ENCODE measurements at places on chromosomes 6 and 20.

DNA sequence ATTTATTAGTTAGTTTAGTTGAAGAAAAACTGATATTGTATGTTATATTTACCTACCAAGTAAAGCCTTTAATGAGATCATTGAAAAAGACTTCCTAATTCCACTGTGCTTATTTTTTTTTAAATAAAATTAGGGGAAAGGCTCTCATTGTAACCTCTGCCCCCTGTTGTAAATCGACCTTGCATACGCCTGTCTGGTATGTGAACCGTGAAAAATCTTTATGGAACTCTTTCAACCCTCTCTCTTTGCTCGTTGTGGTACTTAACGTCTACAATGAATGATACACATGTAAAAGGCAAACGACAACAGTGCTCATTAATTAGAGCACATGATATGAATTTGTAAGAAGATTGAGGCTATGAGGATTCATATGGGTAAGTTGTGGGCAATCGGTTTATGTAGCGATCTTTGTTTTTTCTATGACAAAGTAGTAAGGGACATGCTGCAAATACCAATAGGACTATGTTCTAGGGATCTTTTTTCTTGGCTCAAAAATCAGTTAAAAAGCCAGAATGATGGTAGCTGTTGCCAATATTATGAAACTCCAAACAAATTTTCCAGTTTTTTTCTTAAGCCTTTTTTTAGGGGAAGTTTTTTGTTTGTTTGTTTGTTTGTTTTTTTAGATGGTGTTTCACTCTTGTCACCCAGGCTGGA, 119.0 kb upstream of the MCHR2 start:
- DNase-seq = no peak

DNA sequence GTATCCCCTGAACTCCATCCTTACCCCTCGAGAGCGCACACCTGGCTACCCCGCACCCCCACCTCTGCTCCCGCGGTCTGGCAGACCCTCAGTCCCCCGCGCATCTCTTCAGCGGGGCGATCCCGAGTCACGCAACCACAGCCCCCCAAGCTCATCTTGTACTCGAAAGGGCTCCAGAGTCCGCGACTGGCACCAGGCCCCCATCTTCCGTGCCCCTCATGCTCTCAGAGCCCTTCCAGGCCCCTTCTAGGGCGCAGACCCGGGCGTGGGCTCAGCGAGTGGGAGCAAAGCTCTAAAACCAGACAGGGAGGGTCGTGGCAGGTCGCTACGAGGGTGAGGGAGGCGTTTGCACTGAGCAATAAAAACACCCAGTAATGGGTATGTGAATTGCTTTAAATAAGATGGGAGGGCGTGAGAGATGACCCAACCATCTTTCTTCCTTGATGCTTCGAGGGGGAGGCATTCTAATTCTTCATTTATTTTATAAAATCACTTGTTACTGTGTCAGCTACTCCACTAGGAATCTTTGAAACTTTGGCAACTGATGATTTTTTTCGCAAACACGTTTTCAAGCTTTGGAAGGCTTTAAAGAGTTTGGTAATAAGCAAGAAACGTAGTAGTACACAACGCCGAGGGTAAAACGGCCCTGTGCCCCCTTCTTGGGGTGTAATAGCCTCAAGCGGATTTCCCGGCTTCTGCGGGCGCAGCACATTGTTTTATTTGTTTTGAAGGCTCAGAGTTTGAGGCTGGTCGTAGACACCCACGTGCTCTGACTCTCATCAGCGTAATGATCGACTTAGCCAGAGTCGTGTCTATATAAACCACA, 42.6 kb upstream of the SUPT3H start:
- peak; percentile 73 for DNase-seq

GRCh38 chr6:112980676-112981075, 633.5 kb downstream of the RFPL4B start:
- DNase-seq = no peak

DNA sequence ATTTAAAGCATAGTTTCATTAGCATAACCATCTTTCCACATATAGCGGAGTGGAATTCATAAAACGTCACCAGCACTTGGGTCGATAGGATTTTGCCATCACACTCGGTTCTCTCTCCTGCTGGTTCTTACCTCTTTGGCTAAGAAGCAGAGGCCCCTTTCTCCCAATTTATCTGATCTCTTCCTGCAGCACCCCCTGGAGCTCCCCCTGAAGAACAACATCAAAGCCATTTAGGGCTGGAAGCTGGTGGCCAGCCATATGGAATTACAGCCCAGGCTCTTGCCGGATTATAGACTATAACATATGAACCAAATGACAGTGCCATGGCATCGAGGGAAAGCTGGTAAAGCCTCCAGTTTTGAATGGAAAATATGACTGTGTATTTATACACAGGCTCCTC, 6.4 kb upstream of the KIF6 start:
- DNase-seq = no peak

DNA sequence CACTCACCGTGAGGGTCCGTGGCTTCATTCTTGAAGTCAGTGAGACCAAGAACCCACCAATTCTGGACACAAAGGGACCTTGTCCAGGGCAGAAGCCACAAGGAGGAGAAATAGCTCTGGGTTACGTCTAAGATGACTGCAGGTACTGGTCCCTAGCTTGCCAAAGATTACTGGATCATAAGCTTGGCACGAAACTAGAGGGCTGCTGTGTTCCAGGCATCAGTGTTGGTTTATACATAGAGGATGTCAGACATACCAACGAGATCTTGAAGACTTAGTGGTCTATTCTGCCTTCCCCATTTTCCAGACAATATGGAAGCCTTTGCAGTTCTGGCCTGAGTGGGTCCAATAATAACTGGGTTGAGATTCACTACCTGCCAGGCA, 175.7 kb downstream of the TBX18 start:
- no peak for DNase-seq

- no peak for DNase-seq
Observed at GRCh38 chr6:71737953-71738352, 148.4 kb upstream of the RIMS1 start.
